ENCODE measurements at places on chromosomes 1 and 21.

DNA sequence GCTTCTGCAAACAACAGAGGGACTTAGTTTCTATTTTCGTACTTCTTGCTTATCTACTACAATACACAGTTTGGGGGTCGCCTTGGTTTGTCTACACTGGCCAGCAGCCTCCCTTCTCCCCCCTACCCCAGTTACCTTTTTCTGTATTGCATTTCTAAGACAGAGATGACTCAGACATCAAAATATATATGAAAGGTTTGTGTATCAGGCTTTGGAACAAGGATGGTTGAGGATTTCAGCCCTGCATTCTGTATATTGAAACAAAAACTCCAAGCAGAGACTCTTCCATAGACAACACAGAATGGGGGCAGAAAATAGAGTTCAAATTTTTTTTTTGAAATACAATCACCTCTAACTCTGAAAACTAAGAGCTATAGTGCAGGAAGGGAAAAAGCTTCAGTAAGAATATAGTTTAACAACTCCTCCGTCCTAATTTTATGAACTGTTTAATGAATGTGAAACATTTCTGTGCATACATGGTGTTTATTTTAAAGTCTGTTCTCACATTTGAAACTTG, 1.9 kb downstream of the SAMD13 start:
- peak; percentile 17 for DNase-seq

DNA sequence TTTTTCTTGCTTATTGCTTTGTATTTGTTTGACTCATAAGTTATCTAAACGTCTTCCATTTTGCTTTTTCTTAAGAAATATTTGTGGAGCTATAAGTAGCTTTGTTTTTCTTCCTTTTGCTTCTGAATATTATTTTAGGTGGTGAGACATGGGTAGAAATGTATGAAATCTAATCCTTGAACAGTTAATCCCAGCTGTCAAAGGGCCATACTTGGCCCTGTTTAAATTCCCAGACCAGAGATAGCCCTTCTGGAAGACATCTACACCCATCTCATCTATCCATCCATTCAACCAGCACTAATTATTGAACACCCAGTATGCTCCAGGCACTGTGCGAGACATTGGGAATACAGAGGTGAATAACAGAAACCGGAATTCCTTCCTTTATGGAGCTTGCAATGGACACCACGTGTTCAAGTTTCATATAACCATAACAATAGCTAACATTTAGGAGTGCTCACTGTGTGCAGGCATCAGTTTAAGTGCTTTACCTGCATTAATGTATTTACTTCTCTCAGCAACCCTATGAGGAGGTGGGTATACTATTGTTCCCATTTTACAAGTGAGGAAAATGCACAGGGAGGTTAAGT, 8.7 kb downstream of the TACSTD2 start:
- no peak for DNase-seq

GRCh38 chr1:185080422-185080821, 35.1 kb downstream of the RNF2 start:
- DNase-seq = no peak

GRCh38 chr21:25565272-25566211, 41.7 kb downstream of the MRPL39 start:
- no peak for DNase-seq

DNA sequence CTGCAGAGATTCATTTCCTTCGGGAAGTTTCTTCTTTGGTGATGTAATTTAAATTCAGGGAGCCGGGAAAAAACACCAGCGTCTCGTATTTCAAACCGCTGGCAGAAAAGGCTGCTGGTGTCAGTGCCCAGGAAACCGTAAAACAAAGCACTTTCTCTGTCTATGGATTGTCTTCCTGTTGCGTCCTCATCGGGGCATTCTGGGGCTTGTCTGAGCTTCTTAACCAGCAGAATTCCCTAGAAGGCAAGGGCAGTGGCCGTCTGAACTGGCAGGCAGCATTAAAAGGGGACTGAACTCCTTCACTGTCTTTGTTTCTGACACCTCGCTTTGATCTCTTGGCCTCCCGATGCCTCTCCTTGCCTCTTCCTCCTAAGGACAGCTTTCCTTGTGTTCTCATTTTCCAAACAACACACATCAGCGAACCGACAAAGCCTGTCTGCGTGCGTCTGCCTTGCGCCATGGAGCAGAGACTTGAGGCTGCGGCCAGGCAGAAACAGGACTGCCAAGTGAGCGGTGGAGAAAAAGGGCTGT, 391.6 kb upstream of the VAMP3 start:
- peak; percentile 42 for DNase-seq
